Esophagus squamous epithelium (tissue), 5 donors: ENCODE measurements at places on chromosomes 4 and X. TPM values are rescaled to one million over a fixed set of nuclear protein-coding genes. Genes with fewer than 3 reads are reported as not detected.

Gene IL3RA
- 0.92 TPM for total RNA-seq

Gene PARM1
- total RNA-seq, result 10.3 TPM

- H3K27ac ChIP-seq, result no peak overlapping the region
- H3K4me1 ChIP-seq, result no peaks in the 10 kb centered on the region
- H3K36me3 ChIP-seq, result no peaks in the 10 kb centered on the region
- DNase-seq, result no peak
- no peaks in the 10 kb centered on the region for H3K27me3 ChIP-seq
Measured at GRCh38 chr4:72463724-72464123, 105.3 kb downstream of the ADAMTS3 start.

- H3K4me1 ChIP-seq, result no peaks in the 10 kb centered on the region
- H3K36me3 ChIP-seq, result no peaks in the 10 kb centered on the region
- H3K4me3 ChIP-seq, result no peak overlapping the region
- no peaks in the 10 kb centered on the region for H3K27me3 ChIP-seq
Measured at GRCh38 chrX:69152417-69152841, 12.8 kb downstream of the PJA1 start.

GRCh38 chr4:1309261-1310010 lies 19.7 kb downstream of the MAEA start:
- H3K27ac ChIP-seq, result peak overlapping the region; percentile 18
- peak; percentile 36 for DNase-seq
- peak overlapping the region; percentile 11 for H3K4me3 ChIP-seq
- H3K36me3 ChIP-seq, result peaks cover 10% of the 10 kb centered on the region
- peaks cover 66% of the 10 kb centered on the region for H3K4me1 ChIP-seq

- no peaks in the 10 kb centered on the region for H3K4me1 ChIP-seq
- no peak overlapping the region for H3K27ac ChIP-seq
- no peak overlapping the region for H3K4me3 ChIP-seq
- peaks cover 23% of the 10 kb centered on the region for H3K36me3 ChIP-seq
- no peaks in the 10 kb centered on the region for H3K27me3 ChIP-seq
Measured at GRCh38 chr4:109721033-109721432, 8.8 kb downstream of the PLA2G12A start.

- H3K27me3 ChIP-seq, result no peaks in the 10 kb centered on the region
- no peak overlapping the region for H3K4me3 ChIP-seq
- no peak overlapping the region for H3K27ac ChIP-seq
- H3K36me3 ChIP-seq, result no peaks in the 10 kb centered on the region
Measured at GRCh38 chr4:185445209-185445608, 19.4 kb upstream of the UFSP2 start.

GRCh38 chrX:44432641-44433040 lies 89.2 kb upstream of the EFHC2 start:
- no peak overlapping the region for H3K4me3 ChIP-seq
- no peak for DNase-seq
- H3K4me1 ChIP-seq, result no peaks in the 10 kb centered on the region
- H3K27me3 ChIP-seq, result no peaks in the 10 kb centered on the region
- H3K27ac ChIP-seq, result no peak overlapping the region

DNA sequence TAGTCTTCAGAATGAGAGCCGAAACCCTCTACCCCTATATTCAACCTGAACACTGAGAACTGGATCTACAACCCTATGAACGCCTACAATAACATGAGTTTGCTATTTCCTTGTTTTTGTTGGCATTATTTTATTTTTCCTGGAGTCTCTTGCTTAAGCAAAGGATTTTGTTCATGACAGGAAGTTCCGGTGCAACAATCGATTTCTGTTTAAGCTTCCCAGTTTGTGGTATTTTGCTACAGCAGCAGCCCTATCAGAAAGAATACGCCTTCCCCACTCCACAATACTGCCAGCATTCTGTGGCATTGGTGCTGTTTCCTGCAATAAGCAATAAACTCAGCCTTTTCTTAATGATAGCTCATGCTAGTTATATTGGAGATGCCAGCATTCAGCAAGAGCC lies 60.9 kb downstream of the NPY5R start:
- no peaks in the 10 kb centered on the region for H3K4me1 ChIP-seq
- DNase-seq, result no peak
- H3K27ac ChIP-seq, result no peak overlapping the region
- H3K27me3 ChIP-seq, result no peaks in the 10 kb centered on the region
- H3K36me3 ChIP-seq, result no peaks in the 10 kb centered on the region

DNA sequence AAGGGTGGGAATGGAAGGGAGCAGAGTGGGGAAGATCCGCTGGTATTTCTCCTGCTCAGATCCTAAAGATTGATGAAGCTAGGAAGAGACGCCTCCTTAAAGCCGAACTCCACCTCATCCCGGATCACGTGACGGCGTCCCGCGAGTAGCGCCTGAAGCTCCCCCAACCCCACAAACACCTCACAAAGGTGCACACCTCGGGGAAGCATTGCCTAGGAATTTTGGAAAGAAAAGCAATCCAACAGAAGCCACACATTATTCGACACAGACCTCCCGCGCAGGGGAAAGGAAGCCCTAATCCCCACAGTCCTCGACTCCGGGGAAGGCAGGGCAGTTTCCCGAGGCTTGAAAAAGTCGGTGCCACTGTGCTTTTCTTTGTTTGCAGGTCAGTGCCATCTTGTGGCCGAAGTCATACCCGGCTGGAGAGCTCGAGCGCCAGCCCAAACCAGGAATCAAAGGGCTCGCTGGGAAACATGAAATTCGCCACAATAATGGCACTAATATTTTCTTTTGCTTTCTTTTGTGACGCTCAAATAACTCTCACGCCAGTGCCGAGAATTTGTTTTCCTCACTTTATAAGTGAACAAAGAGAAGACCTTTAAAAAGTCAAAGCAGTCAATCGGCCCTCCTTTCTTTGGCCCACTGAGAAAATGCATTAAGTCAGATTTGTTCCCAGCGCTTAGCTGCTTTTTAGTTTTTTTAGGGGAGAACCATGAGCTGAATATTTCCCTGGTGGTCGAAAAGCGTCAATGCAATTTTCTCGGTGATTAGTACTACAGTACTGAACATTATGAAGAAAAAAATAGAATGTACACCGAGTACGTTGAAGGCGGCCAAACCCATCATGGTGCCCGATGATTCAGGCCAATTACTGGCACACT lies at the start of gene NPY1R:
Gene NPY1R (minus strand): TSS at position 71 of the 881 bp plus-strand sequence. CDS start 6,042 bp downstream, outside the sequence.
- peak within 1 kb of the TSS; percentile 45 for H3K4me3 ChIP-seq
- no peaks in the 10 kb centered on the region for H3K36me3 ChIP-seq
- no peaks in the 10 kb centered on the region for H3K27me3 ChIP-seq
- DNase-seq, result no peak
- no peaks in the 10 kb centered on the region for H3K4me1 ChIP-seq
